Central memory CD8-positive, alpha-beta T cell (primary cell): ENCODE measurements at places on chromosomes 2 and 18.

GRCh38 chr18:22191923-22192322 is 22.5 kb downstream of the GATA6 start:
- no peak for DNase-seq

GRCh38 chr2:118348380-118349034 is 260.2 kb downstream of the INSIG2 start:
- DNase-seq: no peak

DNA sequence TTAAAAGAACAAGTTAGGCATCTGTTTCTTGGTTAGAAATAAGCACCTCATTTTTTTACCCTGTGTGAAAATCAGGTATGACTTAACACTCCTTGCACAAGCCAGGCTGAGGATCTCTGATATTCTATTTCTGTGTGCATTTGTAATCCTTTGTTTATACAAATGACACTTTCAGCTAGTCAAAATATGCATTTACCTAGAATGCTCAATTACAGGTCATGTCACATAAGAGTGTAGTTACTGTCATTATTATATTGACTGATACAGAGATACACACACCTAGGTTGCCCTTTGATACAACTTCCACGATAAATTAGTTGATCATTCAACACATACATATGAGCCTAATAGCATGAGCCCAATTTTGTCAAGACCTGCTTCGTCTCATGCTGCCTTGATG is 144.3 kb downstream of the CHST9 start:
- no peak for DNase-seq

DNA sequence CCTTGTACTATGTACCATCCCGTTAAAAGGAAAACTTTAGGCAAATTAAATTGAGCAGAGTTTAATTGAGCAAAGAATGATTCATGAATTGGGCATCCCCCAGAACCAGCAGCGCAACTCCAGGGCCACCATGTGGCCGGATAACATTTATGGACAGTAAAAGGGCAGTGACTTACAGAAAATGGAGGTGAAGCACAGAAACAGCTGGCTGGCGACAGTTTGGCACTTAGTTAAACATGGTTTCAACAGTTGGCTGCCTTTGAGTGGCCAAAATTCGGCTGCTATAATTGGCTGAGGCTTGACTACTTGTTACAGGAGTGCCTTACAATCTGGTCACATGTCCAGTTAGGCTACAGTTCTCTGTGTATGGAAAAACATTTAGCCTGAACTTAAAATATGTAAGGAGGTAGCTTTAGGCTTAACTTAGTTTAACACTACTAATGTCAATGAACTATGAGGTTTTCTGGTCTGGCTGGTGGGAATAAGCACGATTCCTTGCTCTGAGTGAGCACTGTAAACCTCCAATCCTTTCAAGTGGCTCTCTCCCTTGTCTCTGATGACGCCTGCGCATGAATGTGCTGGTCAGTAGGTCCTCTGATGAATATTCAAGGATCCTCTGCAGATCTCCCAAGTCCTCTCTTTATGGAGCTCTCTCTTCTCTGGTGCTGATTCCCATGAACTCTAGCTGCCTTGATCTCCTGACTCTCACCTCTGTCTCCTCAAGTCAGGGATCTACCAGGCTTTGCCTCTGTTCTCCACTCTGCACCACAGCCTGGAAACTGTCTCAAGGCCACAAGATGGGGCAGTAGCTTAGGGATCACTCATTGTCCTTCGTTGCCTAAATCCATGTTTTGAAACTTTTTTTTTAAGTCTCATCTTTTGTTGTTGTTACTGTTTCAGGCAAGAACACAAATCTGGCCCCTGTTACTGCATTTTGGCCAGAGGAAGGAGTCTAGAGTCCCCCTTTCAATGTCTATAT is 24.4 kb upstream of the RAB31 start:
- no peak for DNase-seq

DNA sequence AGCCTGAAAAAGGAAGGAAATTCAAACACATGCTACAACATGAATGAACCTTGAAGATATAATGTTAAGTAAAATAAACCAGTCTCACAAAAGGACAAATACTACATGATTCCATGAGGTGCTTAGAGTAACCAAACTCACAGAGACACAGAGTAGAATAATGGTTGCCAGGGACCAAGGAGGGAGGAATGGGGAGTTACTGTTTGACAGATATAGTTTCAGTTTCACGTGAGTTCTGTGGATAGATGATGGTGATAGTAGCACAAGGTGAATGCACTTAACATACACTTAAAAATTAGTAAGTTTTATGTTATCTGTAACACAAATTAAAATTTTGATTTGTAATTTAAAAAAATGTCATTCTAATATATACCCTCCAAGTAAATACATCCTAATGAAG is 106.9 kb upstream of the ACVR1C start:
- no peak for DNase-seq

- DNase-seq: no peak
Observed at GRCh38 chr2:182080493-182080892, 94.8 kb downstream of the PPP1R1C start.

DNA sequence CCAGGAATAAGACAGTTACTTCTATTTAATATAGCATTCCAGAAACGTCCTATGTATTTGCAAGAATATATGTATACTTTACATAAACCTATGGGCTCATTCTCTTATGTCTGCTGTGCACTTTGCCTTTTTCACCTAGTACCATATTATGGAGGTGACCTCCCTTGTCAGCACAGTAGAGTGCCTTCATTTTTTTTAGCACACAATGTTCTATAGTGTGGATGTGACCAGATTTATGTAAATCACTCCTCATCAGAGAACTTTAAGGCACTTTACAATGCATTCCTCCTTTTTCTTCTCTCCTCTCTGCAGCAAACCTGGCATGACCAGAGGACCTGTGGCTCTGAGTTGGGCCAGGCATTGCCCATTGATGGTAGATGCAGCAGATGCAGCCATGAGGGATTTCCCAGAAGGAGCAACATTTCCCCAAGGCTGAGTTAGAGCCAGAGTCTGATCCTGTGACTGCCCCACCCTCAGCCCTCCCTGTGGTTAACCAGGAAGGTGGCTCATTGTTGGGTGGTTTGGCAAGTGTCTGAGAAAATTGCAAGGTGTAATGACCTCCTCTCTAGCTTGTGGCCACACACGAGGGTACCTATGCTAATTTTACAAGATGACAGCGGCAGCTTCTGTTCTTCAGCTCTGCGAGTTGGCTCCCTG is 76.5 kb upstream of the DLX2 start:
- DNase-seq: no peak

DNA sequence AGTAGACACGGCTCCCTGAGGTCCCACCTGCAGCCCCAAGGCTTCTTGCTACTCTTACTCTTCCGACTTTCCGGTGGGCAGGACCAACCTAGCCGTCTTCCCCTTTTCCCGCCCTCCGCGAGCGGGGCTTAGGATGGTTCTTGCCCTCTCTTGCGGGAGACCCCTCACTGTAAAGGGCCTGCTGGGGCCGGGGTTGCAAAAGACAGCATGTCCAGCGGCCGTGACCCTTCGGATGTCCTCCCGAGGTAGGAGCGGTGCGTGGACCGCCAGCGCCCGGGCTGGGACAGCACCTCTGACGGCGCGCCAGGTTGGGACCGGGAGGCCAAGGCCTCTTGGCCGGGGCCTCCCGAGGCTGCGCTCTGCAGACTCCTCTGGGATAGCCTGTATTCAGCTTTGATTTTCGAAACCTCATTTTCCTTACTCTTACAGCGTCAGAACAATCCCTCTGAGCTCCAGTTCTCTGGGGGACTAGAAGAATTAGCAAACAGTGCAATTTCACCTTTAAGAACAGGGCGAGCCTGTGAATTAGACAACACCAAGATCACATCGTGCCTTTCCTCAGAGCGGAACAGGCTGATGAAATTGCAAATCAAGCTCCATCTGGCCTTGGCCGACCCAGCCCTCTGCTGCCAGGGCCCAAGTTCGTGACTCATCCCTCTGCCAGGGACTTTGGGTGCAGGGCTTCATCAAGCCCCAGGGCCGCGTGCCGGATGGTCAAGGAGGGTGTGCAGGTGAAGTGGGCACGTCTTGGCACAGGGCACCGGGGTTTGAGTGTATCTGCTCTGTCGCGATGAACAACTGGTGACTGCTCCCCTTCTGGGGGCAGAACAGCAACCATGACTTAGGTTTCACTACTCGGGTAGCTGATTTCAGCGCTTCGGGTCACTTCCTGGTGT is 777 bp downstream of the MOCOS start:
- DNase-seq: no peak

- DNase-seq: no peak
Observed at GRCh38 chr2:27024812-27025211, 8.0 kb upstream of the TMEM214 start.

DNA sequence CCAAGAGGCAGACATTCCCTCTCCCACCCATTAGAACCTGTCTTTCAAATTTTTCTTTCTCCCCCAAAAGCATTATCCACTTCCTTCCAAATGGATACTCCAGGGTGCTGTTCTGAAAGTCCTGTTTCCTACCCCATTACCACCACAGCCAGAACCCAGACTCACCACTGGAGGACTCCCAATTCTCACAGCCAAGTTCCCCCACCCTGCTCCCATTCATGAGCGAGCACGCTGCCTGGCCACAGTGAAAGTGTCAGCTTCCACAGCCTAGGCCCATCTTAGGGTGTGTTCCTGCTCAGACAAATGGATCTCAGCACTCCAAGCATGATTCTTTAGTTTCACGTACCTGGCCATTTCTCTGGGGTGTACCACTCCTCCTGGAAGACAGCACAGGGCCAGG is 3.8 kb upstream of the ANKRD53 start:
- no peak for DNase-seq

GRCh38 chr2:237682151-237682550 is 54.8 kb downstream of the LRRFIP1 start:
- DNase-seq: no peak

GRCh38 chr2:181540421-181540820 is 83.2 kb downstream of the ITGA4 start:
- DNase-seq: no peak

DNA sequence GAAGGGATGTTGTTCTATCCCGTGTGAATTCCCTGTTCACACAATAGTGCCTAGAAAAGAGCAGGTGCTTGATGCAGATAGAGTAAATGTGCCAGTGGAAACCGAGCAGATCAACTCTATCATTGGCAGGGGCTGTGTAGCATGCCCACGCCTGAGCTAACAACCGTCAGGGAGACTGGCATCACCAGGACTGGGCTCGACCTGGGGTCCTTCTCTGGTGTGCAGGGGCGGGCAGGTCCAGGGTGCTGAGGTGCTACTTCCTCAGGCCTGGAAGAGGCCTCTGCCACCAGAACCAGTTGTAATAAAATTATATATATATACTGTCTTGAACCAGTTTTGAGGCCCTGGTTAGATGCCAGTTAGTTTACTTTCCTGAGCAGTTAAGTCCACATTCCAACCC is 11.8 kb upstream of the MAL start:
- no peak for DNase-seq

DNA sequence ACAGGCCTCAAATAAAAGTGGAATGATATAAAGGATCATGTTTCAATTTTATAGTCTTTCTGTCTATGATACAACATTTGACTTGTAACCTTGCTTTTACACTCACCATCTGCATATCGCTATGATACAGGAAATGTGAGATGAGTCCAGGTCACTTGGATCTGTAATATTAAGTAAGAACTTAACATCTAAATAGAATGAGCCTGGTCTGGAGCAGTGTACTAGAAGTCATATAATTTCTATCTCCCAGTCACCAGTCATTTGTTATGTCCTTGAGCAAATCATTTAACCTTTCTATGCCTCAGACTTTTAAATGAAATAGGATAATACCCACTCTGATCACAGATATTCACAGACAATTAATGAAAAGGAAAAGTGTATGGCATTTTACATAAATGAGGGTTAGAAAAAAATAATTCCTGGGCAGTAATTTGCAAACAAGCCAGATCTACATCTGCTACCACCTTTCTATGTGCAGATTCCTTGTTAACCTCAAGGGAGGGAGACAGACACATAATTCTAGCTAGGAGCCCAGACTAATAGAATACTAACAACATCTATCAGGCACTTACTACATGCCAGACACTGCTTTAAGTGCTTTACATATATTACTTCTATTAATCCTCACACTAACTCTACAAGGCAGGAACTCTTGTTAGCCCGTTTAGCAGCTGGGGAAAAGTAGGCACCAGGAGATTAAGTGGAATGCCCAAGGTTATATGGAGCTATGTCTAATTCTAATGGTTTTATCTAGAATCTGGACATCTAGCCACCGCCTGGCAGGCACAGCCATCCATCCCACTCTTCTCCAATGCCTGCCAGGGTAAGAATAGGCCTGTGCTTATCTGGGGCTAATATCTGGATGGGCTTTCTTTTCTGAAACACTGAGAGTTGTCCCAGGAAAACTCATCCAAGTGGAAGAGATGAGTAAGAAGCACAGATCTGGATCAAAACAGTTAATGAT is 313.6 kb upstream of the CDH20 start:
- DNase-seq: no peak

GRCh38 chr18:28078298-28078697 is 98.6 kb downstream of the CDH2 start:
- no peak for DNase-seq

DNA sequence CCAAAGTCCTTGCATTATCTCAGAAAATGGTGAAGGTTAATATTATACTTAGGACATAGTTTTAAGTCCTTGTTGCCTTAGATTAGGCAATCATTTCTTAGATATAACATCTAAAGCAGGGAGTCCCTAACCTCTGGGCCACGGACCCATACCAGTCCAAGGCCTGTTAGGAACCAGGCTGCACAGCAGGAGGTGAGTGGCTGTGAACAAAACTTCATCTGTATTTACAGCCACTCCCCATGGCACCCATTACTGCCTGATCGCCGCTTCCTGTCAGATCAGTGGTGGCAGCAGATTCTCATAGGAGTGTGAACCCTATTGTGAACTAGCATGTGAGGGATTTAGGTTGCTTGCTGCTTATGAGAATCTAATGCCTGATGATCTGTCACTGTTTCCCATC is 86.5 kb upstream of the MYO3B start:
- no peak for DNase-seq

DNA sequence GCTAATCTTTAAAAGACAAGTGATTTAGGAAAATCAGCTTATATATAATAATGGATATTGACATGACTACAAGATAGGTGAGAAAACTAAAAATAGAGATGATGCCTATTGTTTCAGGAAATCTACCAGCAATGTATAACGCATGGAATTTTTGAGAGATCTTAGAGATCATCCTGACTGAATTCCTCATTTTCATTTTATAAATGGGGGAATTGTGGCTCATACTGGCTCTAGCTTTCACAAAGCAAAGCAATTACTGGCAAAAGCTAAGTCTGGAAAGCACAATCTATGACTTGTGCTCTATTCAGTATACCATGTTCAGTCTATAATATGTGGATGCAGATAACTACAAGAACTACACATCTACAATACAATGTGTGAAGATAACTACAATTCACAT is 51.9 kb upstream of the FANCL start:
- DNase-seq: no peak

- DNase-seq: no peak
Observed at GRCh38 chr2:67567886-67568285, 170.8 kb downstream of the ETAA1 start.
